RKO (cell line): ENCODE measurements at places on chromosomes 7 and 10.

DNA sequence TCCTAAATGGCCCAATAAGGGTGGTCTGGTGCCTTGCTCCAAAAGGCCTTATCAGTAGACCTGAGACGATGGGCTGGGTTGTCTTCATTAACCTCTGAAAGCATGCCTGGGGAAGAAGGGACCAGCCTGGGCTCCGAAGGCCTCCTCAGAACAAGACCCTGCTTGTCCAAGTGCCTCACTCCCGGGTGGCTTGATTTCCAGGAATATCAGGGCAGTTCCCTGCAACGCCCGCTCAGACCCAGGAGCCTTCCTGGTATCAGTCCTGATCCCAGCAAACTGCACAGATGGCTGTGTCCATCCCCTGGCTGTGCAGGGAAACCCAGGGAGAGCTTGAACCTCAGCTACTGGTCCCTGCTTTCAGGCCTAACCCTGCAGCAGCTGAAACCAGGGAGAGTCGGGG is 49.9 kb upstream of the CUX1 start:
- no peak for DNase-seq

GRCh38 chr10:98128802-98129201 is 5.7 kb upstream of the R3HCC1L start:
- DNase-seq: no peak

DNA sequence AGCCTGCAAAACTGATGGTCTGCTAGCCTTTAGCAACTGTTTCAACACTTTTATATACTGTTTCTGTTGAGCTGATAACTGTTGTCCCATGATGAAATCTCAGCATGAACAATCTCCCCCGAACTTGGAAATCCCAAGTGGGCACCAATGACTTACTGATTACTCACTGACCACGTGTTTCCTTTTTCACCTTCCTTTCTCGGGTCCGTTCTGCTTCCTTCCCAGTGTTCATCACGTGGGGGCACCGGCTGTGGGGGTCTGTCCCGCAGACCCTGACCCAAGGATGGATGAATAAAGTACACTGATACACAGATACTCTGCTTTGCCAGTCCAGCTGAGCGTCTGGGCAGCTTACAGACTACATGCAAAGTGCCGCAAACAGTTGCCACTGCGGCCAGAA is 39.0 kb upstream of the RASGEF1A start:
- peak; percentile 20 for DNase-seq

DNA sequence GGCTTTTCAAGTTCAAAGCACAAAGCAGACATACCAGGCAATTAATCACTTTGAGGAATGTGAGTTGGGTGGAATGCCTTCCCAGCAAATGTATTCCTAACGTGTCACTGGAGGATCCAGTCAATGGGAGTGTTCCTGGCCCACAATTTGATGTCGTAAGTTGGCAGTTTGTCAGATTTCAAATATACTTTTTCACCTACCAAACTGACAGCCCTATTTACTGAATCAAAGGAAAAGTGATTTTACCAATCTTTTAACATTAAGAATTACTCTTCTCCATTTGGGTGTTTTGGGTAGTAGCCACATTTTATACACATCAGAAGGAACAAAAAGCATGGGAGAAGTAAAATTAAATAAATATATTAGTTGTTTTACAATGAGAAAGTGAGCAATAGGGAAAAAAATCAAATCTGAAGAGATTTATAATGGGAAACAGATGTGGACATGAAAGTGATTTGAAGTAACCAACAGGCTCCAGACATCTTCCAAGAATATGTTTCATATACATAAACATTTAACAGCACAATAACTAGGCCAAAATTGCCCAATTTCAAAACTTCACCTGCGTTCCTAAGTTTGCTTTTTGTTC is 222.9 kb downstream of the MTERF1 start:
- DNase-seq: peak; percentile 14

- DNase-seq: no peak
These were observed 26.9 kb upstream of the HHEX start for GRCh38 chr10:92662848-92663247.

DNA sequence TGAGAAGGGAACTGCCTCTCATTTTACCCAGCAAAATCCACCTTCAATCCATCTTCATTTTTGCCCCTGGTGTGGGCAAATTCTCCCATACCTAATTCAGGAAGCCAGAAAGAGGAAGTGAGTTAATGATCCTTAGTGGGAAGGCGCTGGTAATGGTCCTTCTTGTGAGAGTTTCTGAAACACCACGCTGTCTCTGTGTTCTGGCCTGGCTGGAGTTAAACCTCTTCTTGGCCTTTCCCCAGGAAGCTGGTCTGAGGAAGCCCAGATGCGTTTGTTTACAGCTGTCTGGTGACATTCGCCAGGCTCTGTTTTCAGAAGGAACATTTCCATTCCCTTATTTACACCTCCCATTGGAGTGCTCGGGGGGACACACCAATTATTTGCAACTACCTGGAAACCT is 24.3 kb downstream of the HTRA1 start:
- no peak for DNase-seq

DNA sequence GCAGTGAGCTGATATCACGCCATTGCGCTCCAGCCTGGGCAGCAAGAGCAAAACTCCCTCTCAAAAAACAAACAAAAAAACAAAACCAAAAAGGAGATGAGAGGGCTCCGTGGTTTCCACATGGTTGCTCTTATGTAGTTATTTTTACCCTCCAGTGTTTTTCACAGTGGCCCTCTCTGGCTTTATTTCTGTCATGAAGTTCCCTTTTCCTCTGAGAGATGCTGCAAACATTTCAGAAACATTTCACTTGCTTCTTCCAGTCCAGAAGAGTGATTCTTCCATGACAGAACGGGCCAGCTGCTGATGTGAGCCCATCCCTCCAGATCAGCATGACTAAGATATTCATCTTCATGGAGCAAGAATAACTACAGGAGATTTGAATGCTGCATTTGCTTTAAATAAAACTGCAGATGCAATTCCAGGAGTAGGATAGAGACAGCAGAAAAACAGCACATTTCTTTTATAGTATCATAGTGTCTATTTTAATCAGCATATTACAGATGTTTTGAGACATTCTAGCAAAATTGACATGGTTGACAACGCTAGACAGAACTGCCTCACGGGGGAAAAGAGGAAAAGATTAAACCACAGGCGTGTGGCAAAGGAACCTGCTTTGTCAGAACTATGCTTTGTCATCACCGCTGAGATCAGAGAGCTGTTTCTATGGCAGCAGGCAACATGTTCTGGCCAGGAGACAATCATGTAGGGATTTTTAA is 40.3 kb downstream of the NRCAM start:
- DNase-seq: peak; percentile 18

GRCh38 chr10:76043261-76043660 is 611.8 kb downstream of the LRMDA start:
- no peak for DNase-seq

DNA sequence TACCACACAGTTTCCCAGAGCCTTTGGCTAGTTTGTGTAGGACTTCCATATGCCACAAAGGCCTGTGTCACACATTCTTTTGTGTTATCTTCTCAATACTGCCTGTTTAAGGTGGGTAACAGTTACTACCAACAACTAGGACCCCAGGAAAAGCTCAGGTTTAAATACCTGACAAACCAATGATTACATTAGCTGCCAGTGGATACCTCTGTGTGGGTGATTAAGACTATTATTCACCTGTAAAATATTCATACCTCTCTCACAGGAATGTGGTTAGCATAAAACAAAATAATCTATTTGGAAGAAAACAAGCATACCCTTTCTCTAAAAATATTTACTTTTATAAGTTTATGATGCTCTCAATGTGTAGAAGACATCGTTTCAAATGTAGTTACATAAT is 1007.7 kb downstream of the NRG3 start:
- no peak for DNase-seq

DNA sequence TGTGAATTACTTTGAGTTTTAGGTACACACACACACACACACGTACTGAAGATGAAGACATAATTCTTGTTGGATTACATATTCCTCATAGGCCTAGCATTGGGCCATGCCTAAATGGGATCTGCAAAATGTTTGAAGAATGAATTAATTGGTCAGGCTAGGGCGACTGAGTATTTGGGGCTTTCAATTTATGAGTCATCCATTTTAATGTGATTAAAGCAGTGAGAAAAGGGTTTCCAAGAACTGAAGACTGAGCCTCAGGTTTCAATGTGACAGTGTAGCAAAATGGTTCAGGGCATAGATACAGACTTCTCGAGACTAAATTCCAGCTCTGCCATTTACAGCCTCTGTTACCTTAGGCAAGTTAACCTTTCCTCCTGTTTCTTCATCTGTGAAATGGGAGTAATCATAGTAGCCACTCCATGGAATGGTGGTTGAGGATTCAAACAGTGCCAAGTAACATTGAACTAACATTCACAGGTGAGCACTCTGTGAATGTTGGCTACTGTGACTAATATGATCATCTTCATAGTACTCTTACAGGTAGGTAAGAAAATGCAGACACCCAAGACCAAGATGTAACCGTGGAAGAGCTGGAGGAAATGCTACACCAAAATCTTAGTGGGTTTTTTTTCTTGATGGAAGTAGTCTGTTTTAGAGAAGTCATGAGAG is 7.6 kb downstream of the BPGM start:
- DNase-seq: no peak

DNA sequence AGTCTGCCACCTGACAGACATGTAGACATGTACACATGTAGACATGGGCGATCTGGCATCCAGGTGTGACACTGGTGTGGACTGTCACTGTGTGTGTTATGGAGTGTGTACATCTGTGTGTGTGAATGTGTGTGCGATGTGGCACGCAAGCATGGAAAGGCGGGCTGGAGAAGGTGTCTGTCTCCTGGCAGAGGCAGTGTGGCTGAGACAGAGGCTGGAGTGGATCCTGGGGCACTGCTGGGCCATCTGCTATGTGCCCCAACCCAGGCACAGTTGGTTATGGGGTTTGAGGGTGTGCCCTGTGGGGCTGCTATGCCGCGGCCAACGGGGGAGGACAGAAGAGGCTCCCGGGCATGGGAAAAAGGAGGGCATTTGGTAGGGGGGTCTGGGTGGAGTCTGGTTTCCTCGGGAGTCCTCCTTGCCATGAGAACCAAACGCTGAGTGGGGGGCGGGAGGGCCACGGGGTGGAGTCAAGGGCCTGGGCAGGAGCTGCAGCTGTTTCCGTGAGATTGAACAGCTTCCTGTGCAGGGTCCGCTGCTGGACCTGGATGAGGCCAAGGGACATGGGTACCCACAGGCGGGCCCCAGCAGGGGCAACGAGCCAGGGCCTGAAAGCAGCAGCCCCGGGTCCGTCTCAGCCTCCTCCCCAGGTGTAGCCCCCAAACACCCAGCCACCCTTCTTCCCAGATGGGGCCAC is 1.3 kb downstream of the ELN start:
- DNase-seq: no peak

GRCh38 chr7:48389977-48390376 is 218.7 kb downstream of the ABCA13 start:
- no peak for DNase-seq

DNA sequence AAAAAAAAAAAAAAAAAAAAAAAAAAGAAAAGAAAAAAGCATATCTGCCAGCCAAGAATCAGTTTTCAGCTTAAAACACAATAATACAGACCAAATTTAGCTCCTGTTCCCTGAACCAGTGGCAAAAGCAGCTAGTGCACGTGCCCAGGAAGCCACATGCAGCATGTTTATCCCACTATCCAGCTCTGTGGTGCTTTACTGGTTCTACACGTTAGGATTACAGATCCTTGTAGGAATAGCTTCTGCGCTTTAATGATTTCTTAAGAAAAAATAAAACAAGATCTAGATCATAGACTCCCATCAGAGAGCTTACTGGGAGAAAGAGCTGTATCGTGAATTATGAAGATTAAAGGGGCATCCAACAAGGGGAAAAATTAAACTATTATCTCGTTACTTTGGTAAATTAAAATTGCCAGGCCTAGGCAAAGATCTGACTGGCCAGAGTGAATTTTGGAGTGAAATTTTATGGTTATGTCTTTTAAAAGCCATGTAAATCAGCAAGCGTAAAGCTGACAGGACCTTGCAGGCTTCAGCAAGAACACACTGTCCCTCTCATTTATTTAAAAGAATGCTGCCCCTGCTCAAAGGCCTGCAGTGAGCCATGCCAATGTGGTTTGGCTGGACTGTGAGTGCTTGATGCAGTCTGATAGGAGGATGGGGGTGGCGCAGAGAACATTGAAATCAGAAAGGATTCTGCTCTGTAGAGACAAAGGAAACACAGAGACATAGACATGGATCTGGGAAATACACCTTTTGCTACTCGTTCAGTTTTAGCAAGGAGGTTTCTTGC is 177.3 kb upstream of the PHYHIPL start:
- no peak for DNase-seq

DNA sequence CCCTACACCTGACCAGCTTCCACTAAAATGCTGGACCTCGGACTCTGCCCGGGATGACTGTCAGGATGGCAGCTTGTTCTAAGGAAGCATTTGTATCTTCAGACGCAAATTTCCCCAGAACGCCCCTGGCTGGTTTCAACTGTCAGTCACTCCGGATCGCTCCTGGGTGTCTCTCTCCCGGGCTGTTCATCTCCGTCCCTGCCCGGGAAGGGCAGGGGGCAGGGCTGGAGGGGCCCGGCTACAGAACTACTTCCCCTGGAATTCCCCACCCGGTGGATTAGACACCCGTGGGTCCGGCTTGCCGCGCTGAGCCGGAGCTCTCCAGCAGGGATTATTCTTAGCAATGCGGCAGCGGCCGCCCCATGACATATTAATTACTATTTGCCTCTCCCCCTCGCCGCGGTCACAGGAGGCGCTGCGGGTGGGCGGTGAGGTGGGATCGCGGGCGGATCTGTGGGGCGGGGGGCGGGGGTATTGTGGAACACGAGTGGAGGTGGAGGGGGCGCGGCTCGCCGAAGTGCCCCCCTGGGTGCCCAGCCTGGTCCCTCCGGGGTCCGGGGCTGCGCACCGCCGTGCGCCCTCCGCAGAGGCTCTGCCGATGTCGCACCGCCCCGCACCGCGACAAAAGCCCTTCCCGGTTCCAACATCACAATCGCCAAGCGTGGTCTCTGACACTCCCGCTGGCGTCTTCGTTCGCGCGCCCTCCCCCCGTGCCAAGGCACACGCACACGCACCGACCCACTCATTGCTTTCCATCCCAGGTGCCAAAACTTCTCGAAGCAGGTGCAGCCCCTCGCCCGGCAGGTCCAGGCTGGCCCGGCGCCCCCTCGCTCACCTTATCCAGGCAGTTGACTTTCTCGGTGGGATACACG is 276.1 kb upstream of the NEBL start:
- DNase-seq: no peak

GRCh38 chr10:31315453-31315852 is 3.6 kb upstream of the ZEB1 start:
- peak; percentile 100 for DNase-seq
